ENCODE measurements at places on chromosomes 6 and 20. TPM values are rescaled to one million over a fixed set of nuclear protein-coding genes. Genes with fewer than 3 reads are reported as not detected.

GRCh38 chr6:163757520-163757919, 343.0 kb downstream of the QKI start:
- H3K4me1 ChIP-seq, result no peaks in the 10 kb centered on the region
- no peak overlapping the region for H3K4me3 ChIP-seq
- H3K27me3 ChIP-seq, result peaks cover 18% of the 10 kb centered on the region
- no peak overlapping the region for H3K27ac ChIP-seq
- H3K36me3 ChIP-seq, result no peaks in the 10 kb centered on the region
- DNase-seq, result no peak

GRCh38 chr6:11714798-11715285, 63.8 kb downstream of the ADTRP start:
- peaks cover 84% of the 10 kb centered on the region for H3K4me1 ChIP-seq
- H3K27me3 ChIP-seq, result no peaks in the 10 kb centered on the region
- peaks cover 13% of the 10 kb centered on the region for H3K36me3 ChIP-seq

GRCh38 chr20:62898970-62899632, 27.2 kb downstream of the DIDO1 start:
- H3K27ac ChIP-seq, result peak overlapping the region; percentile 74
- H3K27me3 ChIP-seq, result no peaks in the 10 kb centered on the region
- H3K4me1 ChIP-seq, result peaks cover 57% of the 10 kb centered on the region
- peaks cover 8% of the 10 kb centered on the region for H3K36me3 ChIP-seq

DNA sequence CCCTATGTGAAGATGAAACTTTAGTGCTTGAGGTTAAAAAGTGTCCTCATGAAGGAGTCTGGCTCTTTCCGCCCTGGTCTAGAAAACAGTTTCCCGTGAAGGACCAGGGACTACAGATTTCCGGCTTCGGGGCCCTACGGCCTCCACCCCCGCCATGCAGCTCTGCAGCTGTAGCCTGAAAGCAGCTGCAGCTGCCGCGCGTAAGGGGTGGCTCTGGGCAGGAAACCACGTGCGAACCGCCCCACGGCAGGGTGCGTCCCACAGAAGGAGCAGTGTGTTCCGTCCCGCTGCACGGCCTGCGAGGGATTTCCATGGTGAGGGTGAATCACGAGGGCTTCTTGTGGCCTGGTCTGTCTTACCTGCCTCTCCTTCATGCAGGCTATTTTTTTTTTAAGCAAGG, 117.0 kb downstream of the ERMARD start:
- no peak overlapping the region for H3K4me3 ChIP-seq
- no peak for DNase-seq
- no peaks in the 10 kb centered on the region for H3K4me1 ChIP-seq
- no peaks in the 10 kb centered on the region for H3K36me3 ChIP-seq
- no peak overlapping the region for H3K27ac ChIP-seq

DNA sequence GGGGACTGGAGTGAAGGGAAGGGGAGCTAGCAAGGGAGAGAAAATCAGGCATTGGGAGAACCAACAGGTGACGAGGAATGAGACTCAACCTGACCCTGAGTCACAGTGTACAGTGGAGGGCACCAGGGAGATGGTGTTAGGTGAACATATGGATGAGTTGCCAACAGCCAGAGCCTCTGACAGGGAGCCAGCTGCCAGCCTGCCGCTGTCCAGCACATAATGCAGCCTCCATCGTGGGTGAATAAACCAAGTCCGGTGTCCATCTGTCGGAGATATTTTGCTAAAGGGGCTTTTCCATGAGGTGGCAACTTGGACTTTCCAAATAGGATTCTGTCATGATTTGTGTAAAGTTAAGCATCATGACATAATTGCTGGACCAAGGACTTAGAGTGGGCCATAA, 88.1 kb downstream of the CDH4 start:
- no peaks in the 10 kb centered on the region for H3K4me1 ChIP-seq
- H3K36me3 ChIP-seq, result no peaks in the 10 kb centered on the region
- DNase-seq, result no peak
- H3K27me3 ChIP-seq, result peaks cover 5% of the 10 kb centered on the region

- H3K4me3 ChIP-seq, result no peak overlapping the region
- H3K36me3 ChIP-seq, result no peaks in the 10 kb centered on the region
- DNase-seq, result no peak
- H3K27me3 ChIP-seq, result no peaks in the 10 kb centered on the region
These were observed 10.7 kb downstream of the ANGPT4 start for GRCh38 chr20:905396-905961.

DNA sequence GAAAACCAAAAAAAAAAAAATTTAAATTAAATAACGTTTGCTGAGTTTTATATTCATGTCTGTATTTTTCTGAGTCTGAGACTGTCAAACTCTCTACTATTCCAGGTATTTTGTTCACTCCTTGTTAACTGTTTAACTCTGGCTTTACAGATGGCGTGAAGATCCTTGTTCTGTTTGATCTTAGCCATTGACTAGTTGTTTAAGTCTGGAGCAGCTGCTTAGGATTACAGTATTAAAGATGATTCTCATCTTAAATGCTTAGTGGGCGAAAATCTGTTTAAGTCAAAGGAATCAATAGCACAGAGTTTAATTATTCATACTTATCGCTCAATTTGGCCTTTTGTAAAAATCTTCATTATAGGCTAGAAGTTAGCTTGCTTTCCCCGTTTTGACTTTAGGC, 2.4 kb downstream of the PHACTR2 start:
- H3K4me1 ChIP-seq, result peaks cover 22% of the 10 kb centered on the region
- DNase-seq, result no peak
- H3K4me3 ChIP-seq, result no peak overlapping the region
- H3K27me3 ChIP-seq, result peaks cover 10% of the 10 kb centered on the region
- H3K27ac ChIP-seq, result no peak overlapping the region
- peaks cover 5% of the 10 kb centered on the region for H3K36me3 ChIP-seq

DNA sequence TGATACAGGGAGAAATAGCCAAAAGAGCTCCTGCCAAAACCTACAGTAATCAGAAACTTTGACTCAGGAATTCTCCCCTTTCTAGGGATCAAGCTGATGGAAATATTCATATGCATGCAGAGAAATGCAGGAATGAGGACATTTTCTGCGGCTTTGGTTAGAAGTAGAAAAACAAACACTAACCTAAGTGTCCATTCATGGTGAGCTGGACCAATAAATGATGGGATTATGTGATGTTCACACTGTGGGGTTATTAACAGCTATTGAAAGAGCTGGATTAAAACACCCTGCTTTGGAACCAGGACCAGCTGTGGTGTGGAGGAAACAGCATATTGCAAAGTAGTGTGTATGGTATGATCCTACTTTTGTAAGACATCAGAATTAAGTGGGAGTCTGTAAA, 143.1 kb downstream of the SYCP2 start:
- no peak overlapping the region for H3K4me3 ChIP-seq
- no peaks in the 10 kb centered on the region for H3K36me3 ChIP-seq
- peaks cover 18% of the 10 kb centered on the region for H3K27me3 ChIP-seq
- no peak overlapping the region for H3K27ac ChIP-seq

GRCh38 chr6:45431317-45432065, 53.8 kb upstream of the SUPT3H start:
- DNase-seq, result no peak
- peaks cover 83% of the 10 kb centered on the region for H3K4me1 ChIP-seq
- H3K27ac ChIP-seq, result peak overlapping the region; percentile 76
- H3K4me3 ChIP-seq, result peak overlapping the region; percentile 77

- H3K4me3 ChIP-seq, result no peak overlapping the region
- H3K4me1 ChIP-seq, result no peaks in the 10 kb centered on the region
- no peaks in the 10 kb centered on the region for H3K36me3 ChIP-seq
- peaks cover 10% of the 10 kb centered on the region for H3K27me3 ChIP-seq
These were observed 8.9 kb downstream of the BPIFB1 start for GRCh38 chr20:33291830-33292355.

- H3K4me1 ChIP-seq, result peaks cover 5% of the 10 kb centered on the region
- no peaks in the 10 kb centered on the region for H3K36me3 ChIP-seq
- H3K4me3 ChIP-seq, result peak within 1 kb of the TSS; percentile 61
- DNase-seq, result peak; percentile 59
These were observed at the start of gene TFAP2C for GRCh38 chr20:56628873-56629463. TFAP2C (plus strand) TSS chr20:56629306; CDS start chr20:56629545, 239 bp downstream.

DNA sequence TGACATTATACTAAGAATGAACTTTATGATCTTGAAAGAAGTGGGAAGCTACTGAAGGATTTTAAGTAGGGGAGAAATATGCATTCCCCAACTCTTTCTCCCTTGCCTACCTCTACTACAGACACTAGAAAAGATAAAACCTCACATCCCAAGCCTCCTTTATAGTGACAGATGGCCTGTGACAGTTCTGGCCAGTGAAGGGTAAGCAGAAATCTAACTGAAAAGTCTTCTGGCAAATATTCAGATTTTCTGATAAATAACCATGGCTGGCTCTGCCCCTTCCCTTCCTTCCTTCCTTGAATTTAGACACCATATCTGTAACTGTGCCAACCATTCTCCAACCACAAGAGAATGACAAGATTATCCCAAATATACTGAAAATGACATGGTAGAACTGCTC, 10.2 kb upstream of the BEND6 start:
- H3K4me1 ChIP-seq, result no peaks in the 10 kb centered on the region
- no peak overlapping the region for H3K4me3 ChIP-seq
- H3K27ac ChIP-seq, result no peak overlapping the region
- H3K36me3 ChIP-seq, result peaks cover 8% of the 10 kb centered on the region
- DNase-seq, result no peak

DNA sequence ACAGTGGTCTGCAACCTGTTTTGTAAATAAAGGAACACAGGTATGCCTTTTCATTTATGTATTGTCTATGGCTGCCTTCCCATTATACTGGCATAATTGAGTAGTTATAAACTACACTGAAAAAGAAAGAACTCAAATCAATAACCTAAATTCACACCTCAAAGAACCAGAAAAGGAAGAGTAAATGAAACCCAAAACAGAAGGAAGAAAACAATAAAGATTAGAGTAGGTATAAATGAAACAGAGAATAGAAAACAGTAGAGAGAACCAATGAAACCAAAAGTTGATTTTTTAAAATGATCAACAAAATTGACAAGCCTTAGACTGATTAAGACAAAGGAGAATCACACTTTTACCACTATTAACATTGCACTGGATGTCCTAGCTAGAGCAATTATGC, 34.7 kb downstream of the FAM184A start:
- no peak for DNase-seq
- peak overlapping the region; percentile 3 for H3K4me3 ChIP-seq
- H3K4me1 ChIP-seq, result peaks cover 22% of the 10 kb centered on the region
- no peaks in the 10 kb centered on the region for H3K36me3 ChIP-seq
- H3K27ac ChIP-seq, result peak overlapping the region; percentile 48

DNA sequence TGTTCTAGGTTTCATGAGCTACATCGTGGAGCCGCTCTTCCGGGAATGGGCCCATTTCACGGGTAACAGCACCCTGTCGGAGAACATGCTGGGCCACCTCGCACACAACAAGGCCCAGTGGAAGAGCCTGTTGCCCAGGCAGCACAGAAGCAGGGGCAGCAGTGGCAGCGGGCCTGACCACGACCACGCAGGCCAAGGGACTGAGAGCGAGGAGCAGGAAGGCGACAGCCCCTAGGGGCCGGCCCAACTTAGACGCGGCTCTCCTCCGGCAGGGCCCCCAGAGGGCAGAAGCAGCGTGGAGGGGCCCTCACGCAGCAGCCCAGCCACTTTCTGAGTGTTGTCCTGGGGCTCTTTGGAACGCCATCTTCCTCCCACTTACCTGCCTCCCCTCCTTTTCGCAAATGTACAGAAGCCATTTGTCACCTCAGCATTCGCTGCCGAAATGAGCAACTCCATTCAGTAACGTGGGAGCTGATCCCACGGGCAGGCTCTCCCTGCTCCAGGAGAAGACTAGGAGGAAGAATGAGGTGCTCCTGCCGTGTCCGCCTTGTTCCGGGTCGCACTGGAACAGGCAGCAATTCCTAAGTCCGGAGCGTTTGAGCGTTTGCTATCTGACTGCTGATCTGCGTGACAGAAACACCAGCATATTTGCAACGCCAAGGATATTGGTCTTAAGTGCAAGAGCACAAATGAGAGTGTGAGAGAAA, 58.4 kb downstream of the MTFR2 start:
- H3K27ac ChIP-seq, result no peak overlapping the region
- no peak for DNase-seq
- no peaks in the 10 kb centered on the region for H3K36me3 ChIP-seq
- H3K4me1 ChIP-seq, result peaks cover 1% of the 10 kb centered on the region
- H3K27me3 ChIP-seq, result no peaks in the 10 kb centered on the region
- H3K4me3 ChIP-seq, result no peak overlapping the region

DNA sequence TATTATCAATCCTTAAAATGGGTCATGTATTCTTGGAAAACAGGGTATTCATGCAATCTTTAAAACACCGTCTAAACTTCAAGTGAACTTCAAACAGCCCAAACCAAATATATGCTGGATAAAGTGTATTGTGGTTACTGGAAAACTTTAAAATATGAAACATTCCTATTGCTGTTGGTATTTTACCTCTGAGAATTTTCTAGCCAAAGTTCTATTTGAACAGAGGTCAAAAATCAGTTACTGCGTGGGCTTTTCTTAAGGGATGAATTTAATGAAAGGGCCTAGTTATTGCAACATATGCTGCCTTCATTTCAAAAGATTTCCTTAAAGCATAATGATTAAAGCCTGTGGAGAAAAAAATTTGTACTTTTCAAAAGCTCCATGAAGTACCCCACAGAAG, 436.0 kb downstream of the PLCB1 start:
- H3K4me1 ChIP-seq, result no peaks in the 10 kb centered on the region
- no peak for DNase-seq
- peaks cover 3% of the 10 kb centered on the region for H3K36me3 ChIP-seq
- H3K27me3 ChIP-seq, result no peaks in the 10 kb centered on the region
- no peak overlapping the region for H3K4me3 ChIP-seq
- no peak overlapping the region for H3K27ac ChIP-seq

DNA sequence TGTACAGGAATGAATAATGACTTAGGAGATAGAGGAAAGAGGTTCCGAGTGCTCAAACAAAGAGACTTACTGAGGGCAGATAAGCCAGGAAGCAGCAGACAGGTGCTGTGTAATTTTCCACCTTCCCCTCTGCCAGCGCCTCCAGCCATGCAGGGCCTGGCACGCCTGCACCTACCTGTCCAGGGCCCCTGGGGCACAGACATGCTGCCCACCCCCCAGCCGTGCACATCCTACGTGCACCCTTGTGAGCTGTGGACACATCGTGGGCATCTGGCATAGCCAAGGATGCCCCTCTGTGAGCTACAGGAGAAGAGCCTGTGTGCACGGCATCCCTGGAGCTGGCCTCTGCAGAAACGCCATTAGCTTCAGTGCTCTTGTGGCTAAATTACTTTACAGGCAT, 7.1 kb upstream of the SMOC2 start:
- H3K27me3 ChIP-seq, result peaks cover 8% of the 10 kb centered on the region
- H3K36me3 ChIP-seq, result no peaks in the 10 kb centered on the region
- H3K4me1 ChIP-seq, result no peaks in the 10 kb centered on the region
- no peak overlapping the region for H3K27ac ChIP-seq

The SLC24A3 gene
- total RNA-seq, result not detected

The TUBB gene
- 724 TPM for total RNA-seq

The LRRN4 gene
- total RNA-seq, result not detected

The EFCAB8 gene
- total RNA-seq, result 1.7 TPM

The OR12D3 gene
- total RNA-seq, result not detected

The HLA-DMA gene
- total RNA-seq, result 19.4 TPM

The EIF2S2 gene
- 165 TPM for total RNA-seq

The C6orf62 gene
- total RNA-seq, result 181 TPM

The SAPCD1 gene
- 18.0 TPM for total RNA-seq

The ANKEF1 gene
- total RNA-seq, result 4.2 TPM

The C6orf58 gene
- not detected for total RNA-seq
